Right renal cortex interstitium (tissue), 3 donors: ENCODE measurements at places on chromosomes 2 and 18.

DNA sequence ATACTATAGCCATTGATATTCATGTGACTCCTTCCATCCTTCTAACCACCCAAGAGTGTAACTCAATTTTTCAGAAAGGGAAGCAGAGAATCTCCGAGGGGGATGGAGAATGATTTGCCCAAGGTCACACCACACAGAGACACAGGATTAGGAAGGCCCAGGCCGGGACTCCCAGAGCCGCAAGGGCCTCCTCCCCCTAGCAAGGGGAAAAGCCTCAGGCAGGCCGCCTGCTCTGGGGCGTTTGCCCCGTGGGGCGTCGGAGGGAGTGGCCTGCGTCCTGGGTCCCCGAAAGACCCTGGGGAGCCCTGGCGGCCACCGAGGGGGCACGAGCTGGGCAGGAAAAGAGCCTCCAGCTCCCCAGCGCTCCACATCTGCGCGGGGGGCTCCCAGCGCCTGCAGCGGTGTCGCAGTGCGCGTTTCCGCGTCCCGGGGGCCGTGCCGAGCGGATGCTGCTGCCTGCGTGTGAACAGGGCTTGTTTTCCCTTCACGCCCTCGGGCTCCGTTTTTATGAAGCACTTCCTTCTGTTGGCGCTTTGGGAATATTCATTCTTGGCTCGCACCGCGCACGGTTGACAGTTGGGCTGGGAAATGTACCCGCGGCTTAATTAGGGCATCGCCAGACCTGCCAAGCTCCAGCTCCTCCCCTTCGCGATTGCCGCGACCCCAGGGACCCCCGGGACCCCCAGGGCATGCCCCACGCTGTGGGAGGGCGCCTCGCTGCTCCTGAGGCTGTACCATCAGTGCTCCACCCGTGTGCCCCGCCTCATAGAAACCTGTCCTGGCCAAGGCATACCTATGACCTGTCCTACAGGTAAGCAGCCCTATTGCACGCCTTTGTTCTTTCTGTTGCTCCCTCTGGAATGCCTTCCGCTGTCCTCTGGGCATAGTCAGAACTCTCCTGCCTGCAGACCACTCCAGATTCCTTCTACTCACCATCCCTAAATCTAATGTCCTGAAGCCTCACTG, 158.9 kb upstream of the GLI2 start:
- no peak for DNase-seq

- DNase-seq: no peak
Observed at GRCh38 chr18:7757175-7757574, 190.1 kb downstream of the PTPRM start.

- no peak for DNase-seq
Observed at GRCh38 chr18:63972002-63972376, 2.1 kb downstream of the SERPINB8 start.

DNA sequence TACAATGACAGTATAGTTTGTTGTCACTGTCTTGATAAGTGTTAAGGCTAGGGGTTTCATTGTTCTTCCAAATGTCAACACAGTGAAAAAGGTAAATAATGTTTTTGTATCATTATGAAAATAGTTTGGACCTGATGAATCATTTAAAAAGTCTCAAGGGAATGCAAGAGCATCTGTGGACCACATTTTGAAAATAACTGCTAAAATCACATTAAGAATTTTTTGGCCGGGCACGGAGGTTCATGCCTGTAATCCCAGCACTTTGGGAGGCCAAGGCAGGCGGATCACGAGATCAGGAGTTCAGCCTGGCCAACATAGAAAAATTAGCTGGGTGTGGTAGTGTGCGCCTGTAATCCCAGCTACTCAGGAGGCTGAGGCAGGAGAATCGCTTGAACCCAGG, 10.3 kb downstream of the SCN1A start:
- no peak for DNase-seq

DNA sequence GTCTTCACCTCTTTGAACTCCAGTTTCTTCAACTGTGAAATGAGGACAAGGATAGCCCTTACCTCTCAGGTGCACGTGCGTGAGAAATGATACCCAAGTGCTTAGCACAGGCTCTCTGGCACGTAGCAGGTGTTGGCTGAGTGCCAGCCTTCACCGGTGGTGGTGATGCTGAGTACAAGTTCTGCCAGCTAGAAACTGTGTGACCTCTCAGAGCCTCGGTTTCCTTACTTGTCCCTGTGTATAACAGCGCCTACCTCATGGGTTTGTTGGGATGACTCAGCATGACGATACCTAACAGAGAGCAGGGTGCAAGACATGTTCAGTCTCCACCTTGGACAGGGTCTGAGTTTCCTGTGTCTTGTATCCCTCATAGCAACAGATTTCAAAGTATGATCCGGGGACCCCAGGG, 205.1 kb downstream of the TNS1 start:
- DNase-seq: no peak
